ENCODE measurements at places on chromosomes 1 and 21.

GRCh38 chr1:14822996-14823395 lies 224.5 kb downstream of the KAZN start:
- DNase-seq: no peak

- no peak for DNase-seq
Measured at GRCh38 chr1:119222271-119222670, 81.8 kb upstream of the WARS2 start.

DNA sequence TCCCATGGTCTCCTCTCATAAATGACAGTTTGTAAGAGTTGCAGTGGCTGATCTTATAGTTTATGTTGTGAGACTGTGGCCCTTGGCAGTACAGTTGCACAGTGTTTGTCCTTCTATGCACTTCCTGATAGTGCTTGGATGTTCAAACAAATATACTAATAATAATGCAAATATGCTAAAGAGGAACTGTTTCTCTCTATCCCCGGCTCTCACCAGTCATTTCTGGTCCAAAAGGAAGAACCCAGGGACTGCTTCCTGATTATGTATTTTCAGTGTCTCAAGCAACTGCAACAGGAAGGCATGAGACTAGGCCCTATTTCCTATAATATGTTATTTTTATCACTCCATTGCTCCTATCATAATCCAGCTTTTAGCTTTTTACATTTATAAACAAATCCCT lies 17.0 kb upstream of the SUCO start:
- no peak for DNase-seq

- DNase-seq: no peak
Measured at GRCh38 chr1:56378341-56379070, 200.9 kb downstream of the PLPP3 start.

DNA sequence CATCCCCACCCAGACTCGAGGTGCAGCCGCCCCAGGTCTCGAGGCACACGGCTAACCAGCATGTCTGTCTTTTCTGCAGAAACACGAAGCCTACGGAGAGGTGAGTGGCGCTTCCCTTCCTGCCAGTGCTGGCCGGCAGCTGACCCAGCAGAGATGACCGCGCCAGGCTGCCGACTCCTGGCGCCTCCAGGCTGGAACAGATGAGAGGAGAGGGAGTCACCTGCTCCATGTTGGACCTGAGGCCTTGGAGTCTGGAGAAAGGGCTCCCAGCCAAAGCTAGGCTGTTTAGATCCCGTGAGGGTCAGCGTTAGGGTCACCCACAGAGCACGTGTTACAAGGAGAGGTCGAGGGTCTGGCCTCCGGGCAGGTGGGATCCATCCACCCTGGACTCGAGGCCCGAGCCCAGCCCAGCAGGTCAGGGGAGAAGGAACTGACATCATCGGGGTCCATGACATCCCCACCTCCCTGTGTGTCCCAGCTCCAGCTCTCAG lies 14.9 kb downstream of the COL6A2 start:
- no peak for DNase-seq

DNA sequence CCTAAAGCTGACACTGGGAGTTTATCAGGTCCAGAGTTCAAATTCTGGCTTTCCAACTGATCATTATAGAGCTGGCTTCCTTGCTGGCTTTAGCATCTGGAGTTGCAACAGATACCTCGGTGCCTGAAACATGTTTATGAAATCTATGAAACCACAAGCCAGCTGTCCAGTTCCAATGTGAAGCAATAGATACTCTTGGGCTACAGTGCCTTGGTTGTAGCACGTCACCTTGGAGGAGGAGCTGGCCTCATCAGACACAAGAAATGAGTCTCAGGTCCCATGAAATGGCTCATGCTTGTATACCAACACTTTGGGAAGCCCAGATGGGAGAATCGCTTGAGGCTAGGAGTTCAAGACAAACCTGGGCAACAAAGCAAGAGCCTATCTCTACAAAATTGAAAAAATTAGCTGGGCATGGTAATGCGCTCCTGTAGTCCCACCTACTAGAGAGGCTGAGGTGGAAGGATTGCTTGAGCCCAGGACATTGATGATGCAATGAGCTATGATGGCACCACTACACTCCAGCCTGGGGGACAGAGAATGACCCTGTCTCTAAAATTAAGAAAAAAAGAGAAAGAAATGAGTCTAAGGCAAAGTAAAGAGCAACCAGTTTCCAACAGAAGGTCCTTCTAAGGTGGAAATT lies 132.5 kb upstream of the ZNF648 start:
- no peak for DNase-seq

DNA sequence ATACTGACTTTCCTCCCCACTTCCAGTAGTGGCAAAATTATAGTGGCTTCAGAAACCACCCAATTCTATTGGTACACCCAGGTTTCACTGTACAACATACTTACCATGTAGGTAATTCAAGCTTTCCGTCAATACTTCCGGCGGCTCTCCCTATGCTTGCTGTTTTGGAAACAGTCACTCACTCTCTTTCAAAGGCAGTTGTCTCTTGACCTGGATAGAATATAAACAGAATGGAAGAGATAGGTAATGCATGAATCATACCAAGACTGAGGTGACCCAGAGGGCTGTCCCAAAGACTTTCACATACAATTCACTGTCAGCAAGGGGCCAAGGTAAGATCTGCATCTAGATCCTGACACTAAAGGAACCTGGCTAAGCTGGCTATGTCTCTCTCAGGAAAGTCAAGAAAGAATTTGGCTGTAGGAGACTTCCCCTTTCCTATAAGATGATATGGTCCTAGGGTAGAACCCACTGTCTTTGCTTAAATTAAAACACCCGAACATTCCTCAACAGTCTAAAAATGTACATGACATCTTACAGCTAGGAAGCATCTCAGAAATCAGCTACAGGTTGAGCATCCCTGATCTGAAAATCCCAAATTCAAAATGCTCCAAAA lies 59.6 kb downstream of the LUZP1 start:
- DNase-seq: no peak

- no peak for DNase-seq
Measured at GRCh38 chr1:56017336-56017735, 562.0 kb downstream of the PLPP3 start.

DNA sequence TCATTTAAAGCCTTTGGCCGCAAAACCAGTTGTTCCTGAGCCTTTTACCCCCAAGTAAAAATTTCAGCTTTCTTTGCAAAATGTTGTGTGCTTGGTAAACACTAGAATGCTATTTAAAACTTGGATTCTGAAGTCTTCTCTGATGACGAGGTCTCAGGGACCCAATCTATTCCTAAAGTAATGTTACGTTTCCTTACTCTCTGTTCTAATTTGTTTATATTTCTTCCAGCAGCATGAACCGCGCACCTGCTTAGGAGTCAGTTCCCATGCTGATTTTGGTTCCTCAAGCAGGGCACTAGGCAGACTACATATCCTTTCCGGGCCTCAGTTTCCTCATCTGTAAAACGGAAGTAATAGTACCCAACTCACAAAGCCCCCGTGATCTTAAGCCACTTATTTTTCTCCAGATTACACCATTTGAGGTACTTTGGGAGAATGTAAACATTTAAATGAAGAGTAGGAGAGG lies 969 bp upstream of the ALDH4A1 start:
- no peak for DNase-seq

- DNase-seq: no peak
Measured at GRCh38 chr1:230123280-230124185, 56.5 kb downstream of the GALNT2 start.

DNA sequence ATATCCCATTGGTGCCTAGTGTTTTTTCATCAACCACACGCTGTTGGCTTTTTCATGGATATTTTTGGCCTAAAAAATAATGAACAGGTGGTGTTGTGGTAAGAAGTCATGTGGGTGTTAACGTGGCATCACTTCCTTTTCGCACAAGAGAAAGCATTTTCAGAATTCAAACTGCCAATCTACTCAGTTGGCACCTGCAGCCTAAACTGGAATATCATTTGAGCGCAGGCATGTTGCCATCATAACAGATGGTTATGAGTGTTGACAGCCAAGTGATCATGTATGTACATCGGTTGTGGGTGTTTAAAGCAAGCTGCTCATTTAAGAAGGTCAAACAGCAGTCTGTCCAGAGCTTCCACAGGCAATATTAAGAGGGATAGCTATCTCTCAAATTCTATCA lies 1963.0 kb downstream of the NCAM2 start:
- DNase-seq: peak; percentile 13

DNA sequence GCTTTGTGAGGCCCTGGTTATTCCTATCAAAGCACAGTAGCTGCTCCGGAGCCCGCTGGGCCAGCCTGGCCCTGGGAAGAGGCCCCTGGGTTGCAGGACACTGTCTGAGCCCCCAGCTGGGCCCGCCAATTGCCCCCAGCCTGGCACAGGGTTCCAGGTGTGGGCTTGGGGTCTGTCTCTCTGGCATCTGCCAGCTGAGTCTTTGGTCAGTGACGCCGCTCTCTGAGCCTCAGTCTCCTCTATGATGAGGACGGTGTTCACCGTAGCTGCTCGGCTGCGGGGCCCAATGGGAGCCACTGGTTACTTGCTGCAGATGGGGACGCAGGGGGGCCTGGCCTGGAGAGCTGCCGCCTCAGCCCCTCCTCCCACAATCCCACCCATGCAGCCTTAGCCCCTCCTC lies 41.0 kb downstream of the TP73 start:
- no peak for DNase-seq

DNA sequence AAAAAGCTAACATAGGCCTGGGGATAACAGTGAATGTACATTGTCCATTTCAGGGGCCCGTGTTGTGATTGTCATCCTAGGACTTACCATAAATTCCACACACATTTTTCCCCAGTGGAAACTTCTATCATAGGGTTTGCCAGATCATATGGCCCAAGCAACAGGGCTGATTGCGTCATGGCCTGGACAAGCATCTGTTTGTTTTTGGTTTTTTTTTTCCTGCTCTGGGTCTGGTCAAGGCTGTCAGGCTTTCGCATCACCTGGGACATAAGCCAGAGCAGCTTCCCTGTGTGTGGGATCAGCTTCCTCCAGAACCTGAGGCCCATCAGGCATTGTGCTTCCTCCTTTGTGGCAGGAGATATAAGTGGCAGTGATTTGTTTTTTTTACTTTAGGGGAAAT lies 598.5 kb upstream of the USP24 start:
- peak; percentile 35 for DNase-seq

DNA sequence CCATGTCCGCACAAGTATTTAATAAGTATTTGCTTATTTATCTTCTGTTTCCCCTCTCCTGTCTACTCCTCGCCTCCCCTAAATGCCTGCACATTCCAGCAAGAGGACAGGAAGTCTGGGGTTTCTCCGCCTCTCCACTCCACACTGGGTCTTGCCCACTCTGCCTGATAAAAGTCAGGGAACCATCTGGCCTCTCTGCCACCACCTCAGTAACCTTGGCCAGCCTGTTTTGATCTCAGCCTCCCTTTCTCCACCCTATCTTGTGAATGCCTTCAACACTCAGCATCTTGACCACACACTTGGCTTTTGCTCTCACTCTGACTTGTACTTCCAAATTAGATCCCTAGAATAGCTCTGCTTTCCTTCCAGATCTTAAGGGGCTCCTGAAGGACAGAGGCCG lies 165.3 kb upstream of the UBE2U start:
- DNase-seq: no peak

DNA sequence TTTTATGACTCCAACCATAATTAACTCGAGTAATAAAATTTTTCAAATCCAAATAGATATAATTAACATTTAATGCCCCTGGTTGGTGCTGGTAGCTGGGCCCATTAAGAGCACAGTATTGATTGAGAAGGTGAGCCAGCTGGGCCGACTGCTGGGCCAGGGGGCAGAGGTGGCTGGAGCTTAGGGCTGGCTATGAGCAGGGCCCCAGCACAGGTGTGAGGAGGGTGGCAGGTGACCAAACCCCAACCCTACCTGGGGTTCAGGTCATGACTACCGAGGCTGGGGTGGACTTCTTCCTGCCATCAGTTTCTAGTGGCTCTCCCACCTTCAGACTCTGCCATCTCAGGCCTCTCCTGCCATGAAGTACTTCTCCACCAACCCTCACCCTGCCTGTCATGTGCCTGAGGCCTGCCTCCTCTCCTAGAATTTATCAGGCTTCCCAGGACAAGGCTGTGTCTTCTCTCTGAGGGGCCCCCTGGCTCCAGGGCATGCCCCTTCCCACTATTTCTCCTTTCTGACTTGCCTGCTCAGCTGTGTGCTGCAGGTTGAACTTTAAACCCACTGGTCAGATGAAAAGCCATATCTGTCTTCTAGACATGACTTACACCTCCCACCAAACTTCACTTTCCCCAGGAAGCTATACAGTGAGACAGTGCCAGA lies 85.6 kb downstream of the TMEM53 start:
- DNase-seq: no peak

GRCh38 chr1:93542398-93542797 lies 94.5 kb downstream of the FNBP1L start:
- no peak for DNase-seq

DNA sequence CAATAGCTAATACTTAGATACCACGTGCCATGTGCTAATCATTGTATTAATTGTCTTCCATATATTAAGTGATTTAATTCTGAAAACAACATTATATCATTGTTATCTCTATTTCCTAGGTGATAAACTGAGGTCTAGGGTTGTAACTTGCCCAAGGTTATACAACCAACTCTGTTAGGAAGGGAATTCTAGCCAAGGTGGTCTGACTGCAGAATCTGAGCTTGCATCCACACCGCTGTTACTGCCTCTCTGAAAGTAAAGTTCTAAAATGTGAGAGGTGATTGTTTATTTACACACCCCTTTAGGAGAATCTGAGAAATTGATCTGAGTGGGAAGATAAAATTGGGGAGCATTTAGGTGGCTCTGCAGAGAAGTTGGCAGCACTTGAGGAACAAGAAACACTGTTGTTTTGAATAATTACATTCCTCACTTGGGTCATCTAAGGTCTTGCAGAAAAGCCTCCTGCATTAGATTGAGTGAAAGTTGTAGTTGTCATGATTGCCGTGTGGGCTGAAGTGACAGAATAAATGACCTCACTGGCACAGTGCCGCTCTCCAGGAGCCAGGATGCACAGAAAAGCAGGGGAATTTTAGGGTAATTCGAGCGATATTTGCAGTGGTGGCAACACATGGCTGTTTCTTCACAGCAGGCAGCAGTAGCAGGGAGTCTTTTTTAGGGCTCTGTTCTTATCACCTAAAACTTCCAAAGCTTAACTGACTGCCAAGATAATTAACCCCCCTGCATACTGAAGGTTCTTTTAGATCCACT lies 121.7 kb downstream of the ADGRL4 start:
- DNase-seq: no peak

GRCh38 chr1:162908780-162909179 lies 47.8 kb upstream of the CCDC190 start:
- DNase-seq: no peak

- DNase-seq: no peak
Measured at GRCh38 chr21:15539376-15539775, 190.4 kb upstream of the USP25 start.

- no peak for DNase-seq
Measured at GRCh38 chr1:228004856-228005462, 1.8 kb upstream of the WNT3A start.

- DNase-seq: no peak
Measured at GRCh38 chr1:66626261-66626660, 92.3 kb downstream of the SGIP1 start.

Data from forelimb muscle (tissue), 1 donor.